ENCODE measurements at places on chromosomes 6 and 20. TPM values are rescaled to one million over a fixed set of nuclear protein-coding genes. Genes with fewer than 3 reads are reported as not detected.

The MMP24 gene
- total RNA-seq = not detected

The MYT1 gene
- total RNA-seq = not detected

The VGLL2 gene
- not detected for total RNA-seq

The CNKSR3 gene
- total RNA-seq = 0.12 TPM

The IL17A gene
- 35.3 TPM for total RNA-seq

DNA sequence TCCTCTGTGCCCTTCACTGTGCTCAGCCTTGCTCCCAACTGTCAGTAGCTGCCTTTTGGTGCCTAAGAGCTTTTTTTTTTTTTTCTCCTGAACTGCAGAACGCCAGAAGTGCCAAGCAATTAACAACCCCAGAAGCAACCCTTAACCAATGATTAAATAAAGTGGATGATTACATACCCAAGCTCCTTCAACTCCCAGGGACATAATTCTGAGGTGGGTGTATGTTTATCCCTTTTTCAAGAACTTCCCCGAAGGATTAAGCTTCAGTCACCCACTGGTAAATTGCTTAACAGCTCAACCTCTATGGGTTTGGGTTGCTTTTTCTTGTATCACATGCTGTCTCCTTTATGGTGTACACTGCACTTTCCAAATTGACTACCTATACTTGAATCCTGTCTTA is 41.1 kb downstream of the KLHL31 start:
- no peak overlapping the region for H3K4me3 ChIP-seq
- H3K4me1 ChIP-seq = no peaks in the 10 kb centered on the region
- H3K36me3 ChIP-seq = no peaks in the 10 kb centered on the region
- DNase-seq = no peak

DNA sequence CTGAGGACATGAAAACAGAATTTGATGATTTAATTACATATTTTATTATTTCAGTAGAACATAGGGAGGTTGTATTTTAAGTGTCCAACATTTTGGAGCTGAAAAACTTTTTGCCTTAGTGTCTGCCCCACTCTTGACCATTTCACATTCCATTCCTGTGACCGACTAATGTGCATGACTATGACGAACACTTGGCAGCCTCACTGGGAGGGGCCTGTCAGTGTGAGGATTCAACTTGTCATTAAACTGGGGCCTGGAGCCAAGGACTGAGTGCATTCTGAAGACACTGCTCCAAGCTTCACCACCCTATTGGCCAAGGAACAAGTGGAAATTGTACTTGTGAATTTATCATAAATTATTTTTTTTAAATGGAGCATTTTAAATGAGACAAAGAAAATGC is 661.3 kb downstream of the BCKDHB start:
- H3K27ac ChIP-seq = no peak overlapping the region
- H3K27me3 ChIP-seq = no peaks in the 10 kb centered on the region
- no peak overlapping the region for H3K4me3 ChIP-seq
- no peaks in the 10 kb centered on the region for H3K36me3 ChIP-seq
- H3K4me1 ChIP-seq = no peaks in the 10 kb centered on the region

- no peak overlapping the region for H3K4me3 ChIP-seq
- H3K27me3 ChIP-seq = no peaks in the 10 kb centered on the region
- DNase-seq = no peak
- no peaks in the 10 kb centered on the region for H3K36me3 ChIP-seq
- no peaks in the 10 kb centered on the region for H3K4me1 ChIP-seq
Observed at GRCh38 chr20:39338469-39339376, 376.6 kb downstream of the DHX35 start.

- H3K36me3 ChIP-seq = peaks cover 64% of the 10 kb centered on the region
- no peaks in the 10 kb centered on the region for H3K27me3 ChIP-seq
- peaks cover 80% of the 10 kb centered on the region for H3K4me1 ChIP-seq
- H3K4me3 ChIP-seq = peak overlapping the region; percentile 43
- peak overlapping the region; percentile 92 for H3K27ac ChIP-seq
Observed at GRCh38 chr20:38833857-38834164, 28.3 kb downstream of the PPP1R16B start.

- H3K4me3 ChIP-seq = no peak overlapping the region
- H3K4me1 ChIP-seq = no peaks in the 10 kb centered on the region
- H3K36me3 ChIP-seq = no peaks in the 10 kb centered on the region
- no peak overlapping the region for H3K27ac ChIP-seq
- no peak for DNase-seq
Observed at GRCh38 chr20:15042723-15043122, 705.3 kb upstream of the FLRT3 start.

GRCh38 chr6:161393292-161393691 is 119.4 kb upstream of the AGPAT4 start:
- no peaks in the 10 kb centered on the region for H3K36me3 ChIP-seq
- no peak overlapping the region for H3K27ac ChIP-seq
- no peak overlapping the region for H3K4me3 ChIP-seq
- no peaks in the 10 kb centered on the region for H3K27me3 ChIP-seq
- DNase-seq = no peak

DNA sequence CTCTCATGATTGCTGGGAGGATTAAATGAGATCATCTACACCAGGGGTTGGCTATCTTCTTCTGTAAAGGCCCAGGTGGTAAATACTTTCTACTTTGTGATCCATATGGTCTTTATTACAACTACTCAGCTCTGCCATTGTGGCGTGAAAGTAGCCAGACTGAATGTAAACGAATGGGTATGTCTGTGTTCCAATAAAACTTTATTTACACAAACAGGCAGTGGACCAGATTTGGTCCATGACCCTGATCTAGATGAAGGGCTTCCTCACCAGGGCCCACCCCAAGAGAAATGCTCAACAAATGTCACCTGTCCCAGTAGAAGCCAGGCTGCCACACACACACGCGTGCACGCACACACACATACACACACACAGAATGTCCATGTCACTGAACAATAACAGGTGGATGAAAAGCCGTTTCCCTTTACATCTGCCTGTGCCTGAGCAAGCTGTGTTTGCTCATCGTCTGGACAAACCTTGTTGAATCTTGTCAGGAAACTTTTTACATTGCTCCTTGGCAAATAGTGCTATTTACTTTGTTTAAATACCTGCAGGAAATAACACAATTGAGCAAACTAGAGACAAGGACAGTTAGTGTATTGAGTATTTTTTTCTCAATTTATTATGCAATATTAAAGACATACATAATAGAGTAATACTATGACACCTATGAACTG is 114.3 kb downstream of the EYA2 start:
- H3K36me3 ChIP-seq = no peaks in the 10 kb centered on the region
- H3K27me3 ChIP-seq = peaks cover 9% of the 10 kb centered on the region
- H3K27ac ChIP-seq = no peak overlapping the region
- H3K4me3 ChIP-seq = no peak overlapping the region
- DNase-seq = no peak
- H3K4me1 ChIP-seq = no peaks in the 10 kb centered on the region

DNA sequence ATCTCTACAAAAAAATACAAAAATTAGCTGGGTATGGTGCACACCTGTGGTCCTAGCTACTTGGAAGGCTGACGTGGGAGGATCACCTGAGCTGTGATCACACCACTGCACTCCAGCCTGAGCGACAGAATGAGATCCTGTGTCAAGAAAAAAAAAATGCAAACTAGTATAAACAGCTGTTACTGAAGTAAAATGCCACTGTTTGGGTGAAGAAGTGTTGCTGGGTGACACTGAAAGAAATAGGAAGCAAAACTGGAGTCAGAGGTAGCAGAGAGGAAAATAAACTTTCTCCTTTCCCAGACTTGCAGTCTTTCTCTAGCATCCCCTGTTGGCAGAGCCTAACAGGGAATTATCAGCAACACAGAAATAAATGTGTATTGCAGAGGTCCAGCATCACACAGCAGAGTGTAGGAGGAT is 241.2 kb upstream of the PREP start:
- DNase-seq = no peak
- peak overlapping the region; percentile 43 for H3K27ac ChIP-seq
- H3K4me1 ChIP-seq = peaks cover 49% of the 10 kb centered on the region

- peaks cover 29% of the 10 kb centered on the region for H3K36me3 ChIP-seq
- no peak for DNase-seq
- H3K27ac ChIP-seq = no peak overlapping the region
- no peaks in the 10 kb centered on the region for H3K27me3 ChIP-seq
- H3K4me3 ChIP-seq = no peak overlapping the region
- H3K4me1 ChIP-seq = peaks cover 1% of the 10 kb centered on the region
Observed at GRCh38 chr6:143652841-143653331, 24.9 kb upstream of the PHACTR2 start.

DNA sequence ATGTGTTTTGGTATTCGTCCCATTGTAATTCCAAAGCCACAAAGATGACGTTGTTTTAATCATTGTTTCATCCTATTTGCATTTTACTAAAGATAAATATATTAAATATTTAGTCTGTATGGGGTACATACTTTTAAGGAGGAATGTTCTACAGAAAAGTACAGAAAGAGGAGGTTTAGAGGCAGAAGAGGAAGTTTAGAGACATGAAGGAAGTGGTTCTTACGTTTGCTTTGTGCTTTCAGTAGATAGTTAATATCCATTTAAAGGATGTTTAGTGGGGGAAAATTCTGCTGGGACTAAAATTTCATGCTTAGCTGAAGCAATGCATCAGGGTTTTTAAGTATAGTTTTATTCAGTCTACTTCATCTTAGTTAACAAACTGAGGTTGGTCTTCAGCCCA is 116.6 kb downstream of the CRYBG1 start:
- H3K27me3 ChIP-seq = no peaks in the 10 kb centered on the region
- no peak overlapping the region for H3K27ac ChIP-seq
- no peaks in the 10 kb centered on the region for H3K36me3 ChIP-seq
- no peak overlapping the region for H3K4me3 ChIP-seq
- H3K4me1 ChIP-seq = peaks cover 9% of the 10 kb centered on the region
- no peak for DNase-seq

DNA sequence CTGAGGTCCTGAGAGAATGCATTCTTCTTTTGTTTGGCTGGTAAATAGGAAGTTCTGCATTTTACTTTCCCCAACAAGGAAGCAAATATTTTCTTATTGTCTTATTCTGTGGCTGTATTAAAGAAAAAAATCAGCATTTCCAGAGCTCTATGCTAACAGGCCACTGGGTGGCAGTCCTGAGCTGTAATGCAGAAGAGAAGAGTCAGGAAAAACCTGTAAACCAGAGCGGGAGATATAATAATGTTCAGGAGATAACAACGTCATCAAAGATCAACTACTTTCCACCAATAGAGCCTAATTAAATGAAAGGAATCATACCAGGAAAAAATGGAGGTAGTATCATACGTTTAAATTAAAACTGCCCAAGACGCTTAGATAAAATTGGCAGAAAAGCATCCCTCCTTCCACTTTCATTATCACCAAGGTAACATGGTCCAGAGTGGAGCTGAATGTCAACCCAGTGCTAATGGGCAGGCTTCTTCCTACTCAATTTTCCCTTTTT is 55.6 kb upstream of the CARMIL1 start:
- no peaks in the 10 kb centered on the region for H3K36me3 ChIP-seq
- peaks cover 12% of the 10 kb centered on the region for H3K4me1 ChIP-seq
- no peak overlapping the region for H3K27ac ChIP-seq
- peak; percentile 72 for DNase-seq

DNA sequence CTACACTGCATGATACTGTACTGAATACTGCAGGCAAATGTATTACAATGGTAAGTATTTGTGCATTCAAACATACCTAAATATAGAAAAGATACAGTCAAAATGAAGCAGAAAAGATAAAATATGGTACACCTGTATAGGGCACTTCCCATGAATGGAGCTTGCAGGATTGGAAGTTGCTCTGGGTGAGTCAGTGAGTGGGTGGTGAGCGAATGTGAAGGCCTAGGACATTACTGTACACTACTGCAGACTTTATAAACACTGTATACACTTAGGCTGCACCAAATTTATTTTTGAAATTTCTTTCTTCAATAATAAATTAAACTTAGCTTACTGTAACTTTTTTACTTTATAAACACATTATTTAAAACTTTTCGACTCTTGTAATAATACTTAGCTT is 213.1 kb downstream of the ATXN1 start:
- peaks cover 27% of the 10 kb centered on the region for H3K36me3 ChIP-seq
- DNase-seq = no peak
- H3K4me3 ChIP-seq = no peak overlapping the region

DNA sequence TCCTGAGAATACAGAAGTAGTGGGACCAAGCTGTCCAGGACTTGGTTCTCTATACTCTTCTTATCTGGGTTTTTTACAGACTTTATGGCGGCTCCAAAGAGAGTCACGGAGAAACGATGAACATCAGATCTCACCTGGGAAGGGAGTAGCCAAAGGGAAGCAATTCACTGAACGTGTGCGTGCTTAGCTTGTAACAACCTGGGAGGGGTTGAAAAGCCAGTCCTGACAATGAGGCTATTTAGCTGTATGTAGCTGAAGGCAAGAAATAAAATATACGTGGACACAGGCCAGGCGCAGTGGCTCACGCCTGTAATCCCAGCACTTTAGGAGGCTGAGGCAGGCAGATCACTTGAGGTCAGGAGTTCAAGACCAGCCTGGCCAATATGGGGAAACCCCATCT is 18.2 kb upstream of the RBL1 start:
- no peak overlapping the region for H3K4me3 ChIP-seq
- H3K27me3 ChIP-seq = no peaks in the 10 kb centered on the region
- no peak overlapping the region for H3K27ac ChIP-seq
- H3K36me3 ChIP-seq = no peaks in the 10 kb centered on the region
- no peak for DNase-seq
- peaks cover 3% of the 10 kb centered on the region for H3K4me1 ChIP-seq

GRCh38 chr20:10861090-10861489 is 187.3 kb upstream of the JAG1 start:
- H3K27me3 ChIP-seq = no peaks in the 10 kb centered on the region
- H3K36me3 ChIP-seq = no peaks in the 10 kb centered on the region
- no peak for DNase-seq
- no peaks in the 10 kb centered on the region for H3K4me1 ChIP-seq

- H3K4me3 ChIP-seq = no peak overlapping the region
- no peak overlapping the region for H3K27ac ChIP-seq
- peaks cover 7% of the 10 kb centered on the region for H3K4me1 ChIP-seq
- peaks cover 12% of the 10 kb centered on the region for H3K36me3 ChIP-seq
Observed at GRCh38 chr6:20182926-20183521, 29.2 kb downstream of the MBOAT1 start.

DNA sequence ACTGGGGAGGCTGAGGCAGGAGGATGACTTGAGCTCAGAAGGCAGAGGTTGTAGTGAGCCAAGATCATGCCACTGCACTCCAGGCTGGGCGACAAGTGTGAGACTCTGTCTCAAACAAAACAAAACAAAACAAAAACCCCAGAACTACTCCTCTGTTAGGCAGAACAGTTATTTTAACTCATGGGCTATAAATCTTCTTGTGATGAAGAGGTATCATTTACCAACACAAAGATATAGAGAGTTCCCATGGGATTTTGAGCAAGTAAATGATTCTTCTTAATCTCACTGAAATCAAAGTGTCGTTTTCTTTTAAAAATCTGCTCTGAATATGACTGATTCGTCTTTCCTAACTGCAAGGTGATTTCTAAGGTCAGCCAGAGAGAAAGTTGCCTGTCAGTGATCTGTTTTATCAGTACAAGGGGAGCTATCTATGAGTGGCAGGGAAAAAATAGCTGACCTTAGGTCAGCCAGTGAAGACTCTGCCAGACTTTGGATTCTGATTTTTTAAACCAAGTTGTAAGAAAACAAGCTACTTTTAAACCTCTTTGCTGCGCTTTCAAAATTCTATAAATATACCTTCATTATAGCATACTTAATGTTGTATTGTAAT is 3.8 kb upstream of the DSP start:
- no peak overlapping the region for H3K27ac ChIP-seq
- peaks cover 52% of the 10 kb centered on the region for H3K27me3 ChIP-seq
- H3K4me3 ChIP-seq = no peak overlapping the region
- DNase-seq = no peak
- peaks cover 7% of the 10 kb centered on the region for H3K4me1 ChIP-seq
- no peaks in the 10 kb centered on the region for H3K36me3 ChIP-seq
